ENCODE measurements at places on chromosomes 11 and 22.

DNA sequence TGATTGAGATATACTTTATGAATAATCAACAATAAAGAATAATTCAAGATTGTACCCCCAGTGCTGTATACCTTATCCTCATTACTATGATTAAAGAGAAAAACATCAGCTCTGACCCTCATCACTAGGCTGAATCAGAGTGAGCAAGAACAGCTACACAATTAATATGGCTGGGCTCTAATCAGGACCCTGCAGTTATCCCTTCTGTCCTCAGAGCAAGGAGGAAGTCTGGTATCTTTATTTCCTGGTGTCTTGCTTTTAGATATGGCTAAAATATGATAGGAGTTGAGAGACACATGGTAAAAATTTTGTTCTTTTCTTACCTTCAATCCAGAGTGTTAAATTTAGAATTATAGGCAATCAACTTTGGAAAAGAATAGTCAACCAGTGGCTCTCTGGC is 28.6 kb upstream of the GAB2 start:
- no peak for DNase-seq

DNA sequence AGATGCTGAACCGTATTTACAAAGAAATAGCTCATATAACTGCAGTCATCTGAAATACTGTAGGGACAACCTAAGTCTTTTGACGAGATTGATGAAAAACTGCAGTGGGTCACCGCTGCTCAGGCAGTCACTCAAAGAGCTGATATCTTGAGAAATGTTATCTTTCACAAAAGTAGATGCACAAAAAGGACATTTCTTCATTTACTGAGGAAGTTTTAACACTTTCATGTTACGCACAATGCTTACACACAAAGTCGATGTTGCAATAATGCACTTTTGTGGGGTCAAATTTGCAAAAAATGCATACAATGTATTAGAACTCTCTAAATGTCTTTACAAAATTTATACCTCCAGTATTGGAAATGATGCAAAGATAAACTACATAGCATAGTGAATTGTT is 16.2 kb upstream of the OR10V1 start:
- DNase-seq: no peak

DNA sequence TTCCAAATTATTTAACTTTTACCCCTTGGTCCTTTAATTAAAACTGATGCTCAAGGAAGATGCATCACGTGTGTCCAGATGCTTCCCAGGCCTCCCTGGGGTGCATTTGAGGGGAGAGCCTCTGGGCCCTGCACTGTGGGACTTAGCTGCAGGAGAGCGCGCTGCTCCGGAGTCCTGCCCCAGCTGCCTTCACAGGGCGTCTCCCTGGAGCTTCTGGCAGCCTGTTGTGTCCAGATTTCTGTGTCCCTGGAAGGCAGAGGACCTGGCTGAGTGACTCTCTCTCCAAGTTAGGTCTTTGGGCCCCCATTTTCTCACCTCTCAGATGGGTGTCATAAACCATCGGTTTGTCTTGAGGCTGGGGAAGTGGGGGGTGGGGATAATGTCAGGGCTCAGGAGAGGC is 3.0 kb downstream of the ARHGAP8 start:
- no peak for DNase-seq

DNA sequence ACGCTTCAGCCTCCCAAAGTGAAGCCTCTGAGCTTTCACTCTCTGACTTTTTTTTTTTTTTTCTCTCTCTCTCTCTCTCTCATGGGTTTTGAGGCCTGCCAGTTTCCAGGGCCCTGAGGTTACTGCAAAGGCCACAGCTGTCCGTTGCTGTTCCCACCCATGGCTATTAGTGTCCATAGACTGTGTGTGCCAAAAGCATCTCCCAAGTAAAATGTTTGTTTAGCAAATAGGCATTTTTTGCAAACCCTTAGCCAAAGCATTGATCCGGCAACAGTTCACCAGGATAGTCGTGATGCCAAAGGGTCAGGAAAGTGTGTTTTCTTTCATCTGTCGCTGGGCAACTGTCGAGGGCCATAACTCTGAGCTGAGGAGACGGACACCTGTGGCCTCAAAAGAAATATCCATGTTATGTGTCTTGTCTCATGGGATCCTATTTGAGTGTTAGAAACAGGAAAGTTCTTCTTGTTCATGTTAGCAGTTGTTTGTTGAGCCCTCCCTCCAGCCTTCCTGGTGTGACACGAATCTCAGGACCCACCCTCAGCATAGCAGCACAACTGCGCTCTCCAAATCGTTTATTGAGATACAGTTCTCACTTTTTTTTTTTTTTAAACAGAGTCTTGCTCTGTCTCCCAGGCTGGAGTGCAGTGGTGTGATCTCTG is 18.4 kb downstream of the FADS2 start:
- no peak for DNase-seq

DNA sequence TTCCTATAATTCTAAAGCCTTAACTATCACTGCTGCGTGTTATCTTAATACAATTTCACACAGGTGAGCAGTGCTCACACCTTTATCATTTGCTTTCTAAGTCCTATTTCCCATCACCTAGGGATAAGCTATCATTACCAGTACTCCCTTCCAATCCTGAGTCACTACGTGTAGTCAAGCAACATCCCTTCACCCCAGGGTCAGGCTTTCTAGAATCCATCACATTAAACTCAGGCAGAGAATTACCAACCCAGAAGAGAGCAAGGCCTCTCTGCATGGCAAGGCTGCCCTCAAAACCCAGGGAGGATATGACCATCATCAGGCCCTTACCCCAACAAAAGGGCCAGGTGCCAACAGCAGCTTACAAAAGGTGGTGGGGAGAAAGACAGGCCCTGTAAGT is 9.8 kb downstream of the PACSIN2 start:
- no peak for DNase-seq

- no peak for DNase-seq
Observed at GRCh38 chr11:92667486-92668152, 301.8 kb upstream of the MTNR1B start.

GRCh38 chr11:65452806-65453490 is 30.4 kb downstream of the NEAT1 start:
- DNase-seq: no peak

- no peak for DNase-seq
Observed at GRCh38 chr11:74639533-74639932, 47.2 kb downstream of the POLD3 start.

DNA sequence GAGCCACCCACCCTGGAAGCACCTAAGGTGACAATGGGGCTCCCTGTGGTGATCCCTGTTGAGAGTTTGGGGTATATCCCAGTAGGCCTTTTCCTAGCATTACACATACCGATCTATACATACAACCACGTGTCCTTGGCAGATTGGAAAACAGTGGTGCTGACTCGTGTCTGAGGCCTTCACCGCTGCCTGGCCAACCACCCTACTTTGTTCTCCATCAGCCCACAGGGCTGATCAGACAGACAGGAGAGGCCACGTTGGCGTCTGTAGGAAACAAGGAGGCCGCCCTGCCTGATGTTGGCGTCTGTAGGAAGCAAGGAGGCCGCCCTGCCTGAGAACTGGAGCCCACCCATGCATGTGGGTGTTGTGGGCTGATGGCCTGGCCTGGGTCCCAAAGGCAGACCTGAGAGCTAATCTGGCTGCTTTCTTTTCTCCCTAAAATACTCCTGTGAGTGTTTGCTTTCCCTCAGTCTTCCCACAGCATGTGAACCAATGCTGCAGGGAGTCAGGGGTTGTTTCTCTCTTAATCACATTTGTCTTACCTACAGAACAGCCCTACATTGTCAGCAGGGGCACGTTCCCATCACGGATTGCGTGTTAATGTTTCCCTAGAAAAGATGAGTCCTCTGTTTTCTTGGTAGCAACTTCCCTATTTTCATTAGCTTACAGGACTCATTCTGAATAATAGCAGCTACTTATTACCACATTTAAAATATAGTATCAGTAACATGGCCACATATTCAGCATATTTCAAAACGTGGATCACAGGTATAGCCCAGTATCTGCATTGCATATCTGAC is 57.2 kb downstream of the SBF1 start:
- no peak for DNase-seq

GRCh38 chr11:41498726-41499125 is 39.3 kb upstream of the LRRC4C start:
- peak; percentile 26 for DNase-seq

DNA sequence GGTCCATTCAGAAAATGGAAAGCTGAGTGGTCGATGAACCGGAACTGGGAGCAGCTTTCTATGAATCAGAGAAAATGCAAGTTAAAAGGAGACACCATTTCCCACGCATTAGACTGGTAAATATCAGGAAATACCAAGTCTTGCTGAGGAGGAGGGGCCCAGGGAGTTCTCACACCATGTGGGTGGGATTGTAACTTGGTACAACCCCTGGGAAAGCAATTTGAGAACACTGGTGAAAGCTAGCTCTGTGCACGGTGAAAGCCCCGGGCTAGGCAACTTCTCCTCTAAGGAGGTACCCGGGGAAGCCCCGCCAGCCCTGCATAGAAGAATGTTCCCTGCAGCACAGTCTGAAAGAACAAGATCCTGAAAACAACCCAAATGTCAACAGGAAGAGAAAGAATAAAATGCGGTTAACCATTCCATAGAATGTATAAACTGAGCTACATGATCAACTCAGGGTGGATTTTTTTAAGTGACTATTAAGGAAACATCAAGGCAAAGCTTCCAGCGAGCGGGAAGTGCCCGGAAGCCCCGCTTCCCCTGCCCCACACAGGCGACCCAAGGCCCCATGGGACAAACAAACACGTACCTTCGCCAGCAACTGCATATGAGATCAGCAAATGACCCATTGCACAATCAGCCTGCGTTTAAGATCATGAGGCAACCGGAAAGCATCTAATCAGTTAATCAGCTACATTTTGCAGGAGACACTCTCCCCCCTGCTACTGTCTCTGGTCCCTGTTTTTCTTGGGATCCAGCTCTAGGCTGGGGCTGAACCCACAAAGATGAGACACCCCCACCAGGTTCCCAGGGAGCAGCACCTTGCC is 11.3 kb downstream of the SHANK2 start:
- no peak for DNase-seq

- DNase-seq: no peak
Observed at GRCh38 chr11:102229510-102230123, 87.7 kb upstream of the BIRC3 start.

DNA sequence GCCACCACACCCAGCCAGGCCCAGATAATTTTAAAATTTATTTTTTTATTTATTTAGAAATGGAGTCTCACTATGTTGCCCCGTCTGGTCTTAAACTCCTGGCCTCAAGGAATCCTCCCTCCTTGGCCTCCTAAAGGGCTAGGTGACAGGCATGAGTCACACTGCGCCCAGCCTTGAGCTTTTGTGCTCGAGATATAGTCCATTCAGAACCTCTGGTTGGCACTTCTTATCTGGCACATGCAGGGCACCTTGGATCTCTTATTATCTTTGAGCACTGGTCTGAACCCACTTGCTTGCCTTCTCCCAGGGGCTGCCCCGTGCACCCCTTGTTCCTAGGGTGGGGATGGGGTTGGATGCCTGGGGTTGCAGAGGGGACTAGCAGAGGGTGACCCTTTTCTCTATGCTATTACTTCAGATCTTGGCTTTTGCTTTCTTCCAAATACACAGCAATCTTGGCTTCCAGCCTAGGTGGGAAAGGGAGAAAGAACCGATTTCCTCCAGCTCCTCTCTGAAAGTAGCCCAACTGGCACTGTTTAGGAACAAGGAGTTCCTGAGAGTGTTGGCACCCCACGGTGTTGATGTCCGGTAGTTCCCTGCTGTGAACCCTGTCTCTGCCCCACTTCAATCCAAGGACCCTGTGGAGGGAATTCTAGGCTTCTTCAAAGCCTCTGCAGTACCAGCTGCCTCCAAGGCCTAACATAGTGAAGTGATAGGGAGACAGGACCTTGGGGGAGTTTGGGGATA is 1.3 kb upstream of the SLC3A2 start:
- DNase-seq: peak; percentile 43

- DNase-seq: no peak
Observed at GRCh38 chr11:47409440-47410369, 1.3 kb downstream of the SLC39A13 start.

- peak; percentile 72 for DNase-seq
Observed at GRCh38 chr11:8871171-8871775, 39.7 kb upstream of the AKIP1 start.

- no peak for DNase-seq
Observed at GRCh38 chr11:35042224-35042623, 96.7 kb upstream of the CD44 start.

GRCh38 chr11:121249039-121249663 is 43.4 kb upstream of the SC5D start:
- DNase-seq: peak; percentile 54

DNA sequence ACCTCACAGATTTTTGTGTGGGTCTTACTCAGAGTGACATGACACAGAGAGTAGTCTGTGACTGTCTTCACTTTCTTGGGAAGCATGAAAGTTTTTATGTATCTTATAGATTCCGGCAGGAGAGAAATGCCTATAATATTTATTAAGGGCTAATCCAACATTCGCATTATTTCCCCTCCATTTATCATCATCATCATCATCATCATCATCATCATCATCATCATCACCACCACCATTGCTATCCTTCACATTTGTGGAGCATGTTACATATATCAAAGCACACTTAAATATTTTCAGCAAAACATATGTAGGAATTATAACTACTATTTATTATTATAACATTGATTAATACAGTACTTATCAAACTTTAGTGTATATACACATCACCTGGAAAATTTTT is 66.2 kb downstream of the GAS2 start:
- no peak for DNase-seq

DNA sequence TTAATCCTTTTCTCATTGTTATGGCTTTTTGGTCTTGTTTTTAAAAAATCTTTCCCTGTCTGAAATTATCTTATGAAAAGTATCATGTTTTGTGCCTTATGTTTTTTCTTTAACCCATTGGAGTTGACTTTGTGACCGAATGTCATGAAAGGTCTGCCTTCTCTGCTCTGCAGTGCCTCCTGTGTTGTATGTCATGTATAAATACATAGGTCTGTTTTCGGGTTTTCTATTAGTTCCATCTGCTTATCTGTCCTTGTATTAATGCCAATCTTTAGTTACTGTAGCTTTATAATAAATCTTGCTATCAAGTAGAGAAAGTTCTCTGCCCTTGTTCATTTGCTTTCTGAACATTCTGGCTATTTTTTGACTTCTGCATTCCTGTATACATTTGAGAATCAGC is 73.0 kb downstream of the ZBTB44 start:
- DNase-seq: no peak

DNA sequence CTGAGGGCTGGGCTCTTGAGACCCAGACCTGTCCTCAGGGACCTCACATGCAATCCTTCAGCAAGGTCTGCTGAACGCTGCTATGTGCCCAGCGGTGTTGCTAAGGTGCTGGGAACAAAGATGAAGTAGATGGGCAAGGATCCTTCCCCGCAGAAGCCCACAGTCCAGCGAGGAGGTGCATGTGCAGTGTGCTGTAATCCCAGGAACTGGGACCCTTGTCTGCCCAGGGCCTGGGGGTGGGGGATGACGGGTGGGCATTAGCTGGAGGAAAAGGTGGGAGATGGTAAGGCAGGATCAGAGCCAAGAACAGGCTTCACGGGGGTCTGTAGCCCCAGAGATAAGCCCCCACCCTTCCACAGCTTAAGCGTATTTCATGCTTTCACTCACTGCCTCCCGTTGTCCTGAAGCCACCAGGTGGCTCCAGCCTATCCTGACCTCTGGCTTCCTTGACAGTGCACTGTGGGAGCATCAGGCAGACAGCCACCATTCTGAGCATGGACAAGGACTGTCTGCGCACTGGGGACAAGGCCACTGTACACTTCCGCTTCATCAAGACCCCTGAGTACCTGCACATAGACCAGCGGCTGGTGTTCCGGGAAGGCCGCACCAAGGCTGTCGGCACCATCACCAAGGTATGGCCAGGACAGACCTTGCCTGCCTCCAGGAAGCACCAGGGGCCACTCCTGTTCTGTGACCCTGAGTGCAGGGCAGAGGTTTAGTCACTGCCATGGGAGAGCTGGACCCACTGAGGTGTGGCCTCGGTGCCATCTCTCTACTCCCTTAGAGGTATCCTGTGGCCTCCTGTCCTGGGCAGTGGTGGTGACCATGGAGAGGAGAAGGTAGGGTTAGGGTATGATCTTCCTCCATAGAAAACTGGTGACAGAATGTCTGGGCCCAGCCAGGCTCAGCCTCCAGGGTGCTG is 22.0 kb downstream of the GTPBP1 start:
- no peak for DNase-seq

Measured in endothelial cell of umbilical vein (primary cell).